Left kidney (tissue), 8 donors: ENCODE measurements at places on chromosomes 2 and 18. TPM values are rescaled to one million over a fixed set of nuclear protein-coding genes. Genes with fewer than 3 reads are reported as not detected.

DNA sequence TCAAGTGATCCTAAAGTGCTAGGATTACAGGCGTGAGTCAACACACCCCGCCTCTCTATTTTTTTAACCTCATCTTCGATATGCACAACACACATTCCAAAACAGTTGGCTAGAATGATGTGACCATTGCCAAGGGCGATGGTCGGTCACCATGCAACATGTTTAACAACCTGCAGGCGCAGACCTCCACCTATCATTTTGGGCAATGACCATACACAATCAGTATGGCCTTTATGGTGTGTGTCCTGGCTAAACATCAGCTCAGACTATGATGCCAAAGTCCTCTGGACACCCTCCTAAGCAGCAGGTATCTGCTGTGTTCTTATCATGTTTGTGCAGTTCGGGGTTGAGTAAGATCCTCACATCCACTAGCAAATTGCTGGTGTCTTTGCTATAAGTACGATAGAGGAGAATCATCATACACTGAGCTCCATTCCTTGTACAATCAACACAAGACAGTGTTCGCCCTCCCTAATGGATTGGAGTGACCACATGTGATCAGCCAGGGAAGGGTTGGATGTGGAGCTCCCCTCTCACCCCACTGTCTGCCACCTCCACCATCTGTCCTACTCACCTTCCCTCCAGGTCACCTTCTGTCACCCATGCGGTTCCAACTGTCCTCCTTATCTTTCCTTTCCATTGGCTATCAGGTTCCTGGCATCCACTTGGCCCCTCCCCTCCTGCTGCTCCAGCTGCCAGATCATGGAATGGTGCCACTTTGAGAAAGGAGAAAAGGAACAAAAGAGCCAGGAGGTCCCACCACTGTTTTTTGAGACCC lies 7.9 kb upstream of the RNF152 start:
- DNase-seq: no peak

DNA sequence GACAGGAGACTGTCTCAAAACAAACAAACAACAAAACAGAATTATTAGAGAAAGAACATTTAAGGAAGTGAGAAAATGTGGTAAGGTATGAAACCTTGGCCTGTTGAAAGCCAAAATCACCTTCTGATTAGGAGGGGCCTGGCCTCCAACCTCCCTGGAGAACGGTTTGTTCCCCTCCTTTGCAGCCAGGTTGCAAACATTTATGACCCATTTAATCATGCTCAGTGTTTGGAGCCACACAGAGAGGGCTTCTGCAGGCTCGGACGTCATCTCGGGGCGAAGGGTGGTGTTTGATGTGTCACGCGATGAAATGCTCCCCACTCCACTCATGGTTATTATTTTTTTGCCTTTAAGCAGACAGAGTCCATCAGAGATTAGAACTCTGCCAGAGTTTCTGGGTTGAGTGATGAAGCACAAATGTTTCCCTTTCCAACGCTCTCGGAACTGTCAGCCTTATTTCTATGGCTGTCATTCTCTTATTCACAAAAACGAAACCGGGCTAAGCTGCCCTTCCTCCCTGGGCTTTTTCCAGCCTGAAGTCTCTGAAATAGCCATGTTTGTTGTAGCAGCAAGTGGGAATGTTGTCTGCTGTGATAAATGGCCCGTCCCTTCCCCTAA lies 33.6 kb upstream of the ROCK2 start:
- DNase-seq: no peak

DNA sequence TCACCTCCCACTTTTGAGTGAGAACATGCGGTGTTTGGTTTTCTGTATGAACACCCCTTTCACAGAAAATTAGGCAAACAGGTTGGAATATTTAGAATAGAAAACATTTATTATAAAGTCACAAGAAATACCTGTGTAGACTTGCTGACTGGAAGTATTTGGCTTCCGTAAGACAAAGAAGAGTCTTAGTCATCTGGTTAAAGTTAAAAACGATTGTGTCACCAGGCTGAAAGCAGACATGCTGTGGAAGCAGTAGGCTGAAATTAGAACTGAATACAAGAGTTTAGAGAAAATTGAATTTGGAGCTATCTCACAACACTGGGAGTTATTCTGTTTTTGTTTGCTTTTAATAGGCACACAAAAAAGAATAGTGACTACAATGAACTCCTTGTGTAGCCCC lies 16.2 kb upstream of the CLASP1 start:
- no peak for DNase-seq

- DNase-seq: no peak
Measured at GRCh38 chr18:12880541-12880910, 3.5 kb downstream of the PTPN2 start.

Gene PRPF40A
- 165 TPM for polyA plus RNA-seq

Gene CD8B
- 0.88 TPM for polyA plus RNA-seq

Gene DNAJC5G
- polyA plus RNA-seq: 2.0 TPM

DNA sequence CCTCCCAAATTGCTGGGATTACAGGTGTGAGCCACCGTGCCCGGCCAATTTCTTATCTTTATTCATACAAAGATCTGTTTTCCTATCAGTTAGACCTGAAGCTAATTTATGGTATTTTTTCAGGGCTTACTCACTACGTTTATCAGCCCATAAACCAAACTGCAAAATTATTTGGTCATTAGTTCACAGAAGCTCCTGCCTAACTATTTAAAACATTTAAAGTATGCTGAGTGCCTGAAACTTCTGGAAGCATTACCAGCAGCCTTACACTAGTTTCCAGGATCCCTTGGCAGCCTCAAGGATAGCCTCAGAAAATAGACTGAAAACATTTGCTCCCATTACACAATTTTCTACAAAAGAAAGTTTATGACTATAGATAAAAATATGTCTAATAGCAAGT lies 68.8 kb downstream of the GALNT13 start:
- no peak for DNase-seq

GRCh38 chr2:57141269-57141668 lies 905.3 kb upstream of the VRK2 start:
- DNase-seq: no peak

- DNase-seq: no peak
Measured at GRCh38 chr2:50840341-50841124, 191.4 kb downstream of the NRXN1 start.

GRCh38 chr2:130376433-130377293 lies 20.8 kb downstream of the PTPN18 start:
- no peak for DNase-seq

Gene CDCA7
- polyA plus RNA-seq: 46.8 TPM

DNA sequence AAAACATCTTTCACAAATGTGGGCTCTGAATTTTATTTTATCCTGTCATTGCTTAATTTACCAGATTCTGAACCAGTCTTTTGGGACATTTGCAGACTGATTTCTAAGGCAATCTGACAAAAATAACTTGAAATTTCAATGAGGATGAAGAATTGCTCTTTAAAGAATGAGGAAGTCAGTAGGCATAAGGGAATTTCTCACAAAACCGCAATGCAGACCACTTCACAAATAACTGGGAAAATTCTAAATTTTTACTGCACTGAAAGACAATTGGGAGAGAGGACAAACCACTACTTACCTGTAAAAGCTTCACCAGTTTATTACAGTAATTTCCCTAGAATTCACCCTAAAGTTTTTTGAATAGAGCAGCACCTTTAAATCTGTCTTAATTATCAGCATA lies 736.3 kb downstream of the NRXN1 start:
- DNase-seq: no peak

DNA sequence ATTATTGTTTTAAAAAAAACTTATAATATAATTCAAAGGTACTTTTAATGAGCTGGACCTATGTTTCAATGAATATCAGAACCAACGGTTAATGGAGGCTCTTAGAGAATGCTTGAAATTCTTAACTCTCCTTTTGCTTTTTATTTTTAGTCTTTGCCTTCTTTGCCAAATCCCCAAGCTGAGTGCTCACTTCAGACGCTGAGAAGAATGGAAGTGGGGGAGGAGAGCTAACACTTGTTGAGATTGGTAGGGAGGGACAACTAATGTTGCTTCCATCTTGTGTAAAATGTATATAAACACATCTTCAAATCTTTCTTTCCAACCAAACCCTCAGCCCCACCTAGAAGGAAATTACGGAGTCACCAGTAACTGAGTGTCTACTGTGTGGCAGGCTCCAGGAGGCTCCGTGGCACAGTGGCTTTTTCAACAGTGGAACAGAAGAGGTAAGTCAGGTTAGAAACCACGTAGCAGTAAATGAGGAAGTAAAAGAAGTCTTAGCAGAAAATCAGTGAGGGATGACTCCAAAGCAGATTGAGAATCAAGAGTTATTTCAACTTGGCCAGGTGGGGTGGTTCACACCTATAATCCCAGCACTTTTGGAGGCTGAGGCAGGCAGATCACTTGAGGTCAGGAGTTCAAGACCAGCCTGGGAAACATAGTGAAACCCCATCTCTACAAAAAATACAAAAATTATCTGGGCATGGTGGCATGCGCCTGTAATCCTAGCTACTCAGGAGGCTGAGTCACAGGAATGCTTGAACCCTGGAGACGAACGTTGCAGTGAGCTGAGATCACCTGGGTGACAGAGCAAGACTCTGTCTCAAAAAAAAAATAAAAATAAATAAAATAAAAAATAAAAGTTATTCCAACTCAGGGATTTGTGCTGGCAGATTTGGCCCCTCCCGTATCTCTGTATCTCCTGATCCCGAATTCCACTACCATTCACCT lies 45.0 kb upstream of the CREB1 start:
- no peak for DNase-seq

Gene MLPH
- polyA plus RNA-seq: 3.6 TPM

Gene TNFAIP6
- 1.4 TPM for polyA plus RNA-seq

Gene DYNAP
- 0.08 TPM for polyA plus RNA-seq

Gene C1QL2
- polyA plus RNA-seq: not detected

DNA sequence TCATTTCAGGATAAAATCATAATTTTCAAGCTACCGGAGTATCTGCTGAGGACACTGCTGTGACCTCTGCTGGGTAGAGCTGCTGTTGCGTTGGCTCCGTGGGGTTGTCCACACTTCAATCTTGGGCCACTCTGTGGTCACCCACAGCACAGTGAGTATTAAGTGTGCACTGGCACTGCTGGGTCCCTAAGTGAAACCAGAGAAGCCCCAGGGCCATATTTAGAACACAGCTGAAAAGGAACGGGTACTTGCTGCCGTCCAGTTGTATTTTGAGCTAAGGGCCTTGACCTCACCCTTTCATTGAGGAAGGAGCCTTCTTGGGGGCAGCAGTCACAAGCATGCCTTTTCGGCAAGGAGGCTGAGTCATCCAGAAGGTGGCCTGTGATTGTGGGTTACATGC lies 10.1 kb downstream of the SLC9A4 start:
- no peak for DNase-seq

DNA sequence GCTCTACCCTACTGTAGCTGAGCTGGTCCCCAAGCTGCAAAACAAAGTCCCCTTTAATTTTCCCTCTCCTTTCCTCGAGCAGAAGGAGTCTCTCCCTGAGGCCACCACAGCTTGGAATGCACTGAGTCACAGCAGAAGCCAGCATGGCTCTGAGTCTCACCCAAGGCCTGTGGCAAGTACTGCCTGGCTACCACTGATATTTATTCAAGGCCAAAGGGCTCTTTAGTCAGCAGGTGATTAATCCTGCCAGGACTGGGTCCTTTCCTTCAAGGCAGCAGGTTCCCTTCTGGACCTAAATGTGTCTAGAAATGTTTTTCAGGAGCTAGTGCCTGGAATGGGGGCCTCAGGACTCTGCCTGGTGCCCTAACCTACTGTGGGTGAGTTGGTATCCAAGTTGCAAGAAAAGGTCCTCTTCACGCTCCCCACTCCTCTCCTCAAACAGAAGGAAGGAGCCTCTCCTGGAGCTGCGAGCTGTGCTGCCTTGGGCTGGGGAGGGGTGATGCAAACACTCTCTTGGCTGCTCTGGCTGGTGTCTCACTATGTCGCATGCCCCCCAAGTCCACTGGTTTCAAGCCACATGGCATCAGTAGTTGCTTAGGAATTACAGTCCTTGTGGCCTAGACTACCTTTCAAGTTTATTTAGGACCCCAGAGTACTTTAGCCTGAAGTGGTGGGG lies 53.4 kb downstream of the CD28 start:
- DNase-seq: no peak

- peak; percentile 43 for DNase-seq
Measured at GRCh38 chr2:795531-796041, 118.4 kb upstream of the TMEM18 start.

GRCh38 chr2:25606892-25607291 lies 66.5 kb downstream of the DTNB start:
- no peak for DNase-seq

Gene SLC9A4
- polyA plus RNA-seq: 7.0 TPM

DNA sequence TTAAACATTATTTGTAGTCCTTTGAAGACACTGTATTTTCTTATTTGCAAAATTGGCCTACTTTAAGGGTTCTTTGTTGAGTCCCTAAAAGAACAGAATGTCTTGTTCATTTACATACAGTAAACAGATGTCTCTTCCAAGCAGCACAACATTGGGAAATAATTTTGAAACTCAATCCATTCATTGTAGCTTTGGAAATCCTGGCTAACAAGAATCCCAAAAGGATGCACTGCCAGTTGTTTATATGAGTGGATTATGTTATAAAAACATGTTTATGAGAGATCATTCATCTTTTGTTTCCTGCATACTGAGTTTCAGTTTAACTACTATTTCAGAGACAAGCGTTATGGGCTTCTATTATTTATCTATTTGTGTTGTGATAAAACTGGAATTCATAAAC lies 499.3 kb downstream of the PID1 start:
- peak; percentile 18 for DNase-seq

GRCh38 chr2:3025984-3026383 lies 351.6 kb downstream of the EIPR1 start:
- no peak for DNase-seq

- peak; percentile 37 for DNase-seq
Measured at GRCh38 chr2:229780856-229781773, 66.8 kb upstream of the DNER start.

- no peak for DNase-seq
Measured at GRCh38 chr18:74252039-74252395, 39.7 kb downstream of the CYB5A start.

Gene ABHD3
- polyA plus RNA-seq: 30.8 TPM

Gene TNFRSF11A
- 2.8 TPM for polyA plus RNA-seq

- no peak for DNase-seq
Measured at GRCh38 chr18:49081511-49082155, 130.9 kb upstream of the SMAD7 start.
